ENCODE measurements at places on chromosomes 5 and 9.

DNA sequence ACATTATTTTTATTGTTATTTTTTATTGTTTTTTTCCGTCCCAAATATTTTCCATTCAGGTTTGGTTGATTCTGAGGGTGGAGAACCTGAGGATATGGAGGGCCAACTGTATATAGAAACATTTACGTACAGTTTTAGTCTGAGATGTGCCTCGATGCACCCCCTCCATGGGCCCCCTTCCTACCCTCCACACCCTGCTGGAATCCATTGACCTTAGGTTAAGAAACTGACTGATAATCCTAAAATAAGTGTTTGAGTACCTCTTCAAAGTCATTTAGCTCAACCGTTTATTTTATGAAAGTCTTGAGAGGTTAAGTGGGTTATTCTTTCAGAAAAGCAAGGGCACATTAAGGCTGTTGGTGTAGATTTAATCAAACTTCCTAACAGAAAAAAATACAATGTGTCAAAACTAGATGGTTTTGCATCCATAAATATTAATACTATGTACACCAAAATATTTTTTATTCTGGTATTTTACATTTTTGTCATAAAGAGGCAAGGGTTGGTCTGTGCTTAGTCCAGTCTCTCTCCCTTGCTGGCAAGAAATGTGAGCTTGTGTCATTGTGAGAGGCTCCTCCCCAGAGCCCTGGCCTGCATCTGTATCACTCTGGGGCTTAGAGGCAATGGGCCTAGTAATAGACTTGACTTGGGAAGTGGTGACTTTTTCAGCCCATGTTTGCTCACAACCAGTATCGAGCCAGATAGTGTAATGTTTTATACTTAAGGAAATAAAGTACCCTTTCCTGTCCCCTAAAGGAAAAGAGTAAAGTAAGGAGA lies 15.7 kb downstream of the MTRR start:
- DNase-seq: no peak

- no peak for DNase-seq
Measured at GRCh38 chr9:88537761-88538091, 2.7 kb downstream of the NXNL2 start.

- no peak for DNase-seq
Measured at GRCh38 chr9:100108559-100108958, 9.5 kb downstream of the INVS start.

GRCh38 chr9:130393681-130394071 lies 51.1 kb upstream of the ASS1 start:
- DNase-seq: no peak

DNA sequence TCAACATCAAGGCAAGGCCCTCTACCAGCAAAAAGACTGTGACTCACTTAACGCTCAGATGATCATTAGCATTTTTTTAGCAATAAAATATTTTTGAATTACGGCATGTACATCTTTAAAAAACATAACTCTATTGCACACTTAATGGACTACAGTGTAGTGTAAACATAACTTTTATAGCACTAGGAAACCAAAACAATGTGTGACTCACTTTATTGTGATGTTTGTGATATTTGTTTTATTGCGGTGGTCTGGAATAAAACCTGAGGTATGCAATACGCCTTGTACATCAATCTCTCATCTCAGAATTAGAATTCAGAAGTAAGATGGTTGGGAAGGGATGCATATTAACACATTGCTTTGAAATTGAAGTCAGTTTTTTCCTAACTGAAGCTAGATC lies 106.9 kb upstream of the PTCH1 start:
- DNase-seq: no peak

DNA sequence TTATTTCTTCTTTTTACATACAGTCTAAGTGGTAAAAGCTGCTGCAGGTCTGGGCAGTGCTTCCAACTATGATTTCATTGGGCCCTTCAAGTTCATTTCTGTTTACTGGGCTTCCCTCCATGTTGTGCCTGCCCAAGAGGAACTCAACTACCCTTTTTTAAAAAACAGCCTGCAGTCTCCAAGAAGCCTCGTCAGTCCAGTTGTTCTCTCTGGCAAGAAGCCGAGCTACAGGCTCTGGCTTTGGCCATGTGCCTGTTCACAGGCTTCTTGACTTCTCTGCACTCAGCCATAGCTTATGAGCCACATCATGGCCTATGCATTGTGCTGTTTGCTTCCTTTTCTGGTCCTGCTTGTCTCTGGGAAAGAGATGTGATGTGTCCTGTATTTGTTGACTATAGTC lies 119.7 kb upstream of the PJA2 start:
- DNase-seq: no peak

- DNase-seq: no peak
Measured at GRCh38 chr5:69467442-69468225, 25.0 kb upstream of the OCLN start.

- DNase-seq: no peak
Measured at GRCh38 chr5:153491856-153492255, 1.4 kb downstream of the GRIA1 start.

DNA sequence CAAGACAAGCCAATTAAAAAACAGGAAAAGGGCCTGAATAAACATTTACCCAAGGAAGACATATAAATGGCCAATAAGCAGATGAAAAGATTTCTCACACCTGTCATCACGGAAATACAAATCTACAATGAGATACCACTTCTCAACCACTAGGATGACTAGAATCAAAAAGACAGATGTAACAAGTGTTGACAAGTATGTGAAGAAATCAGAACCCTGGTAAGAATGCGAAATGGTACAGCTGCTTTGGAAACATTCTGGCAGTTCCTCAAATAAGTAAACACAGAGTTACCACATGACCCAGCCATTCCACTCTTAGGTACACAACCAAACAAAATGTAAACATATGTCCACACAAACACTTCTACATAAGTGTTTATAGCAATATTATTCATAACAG lies 32.5 kb downstream of the LEAP2 start:
- DNase-seq: no peak

- DNase-seq: no peak
Measured at GRCh38 chr5:10424124-10424731, 17.5 kb upstream of the ROPN1L start.

DNA sequence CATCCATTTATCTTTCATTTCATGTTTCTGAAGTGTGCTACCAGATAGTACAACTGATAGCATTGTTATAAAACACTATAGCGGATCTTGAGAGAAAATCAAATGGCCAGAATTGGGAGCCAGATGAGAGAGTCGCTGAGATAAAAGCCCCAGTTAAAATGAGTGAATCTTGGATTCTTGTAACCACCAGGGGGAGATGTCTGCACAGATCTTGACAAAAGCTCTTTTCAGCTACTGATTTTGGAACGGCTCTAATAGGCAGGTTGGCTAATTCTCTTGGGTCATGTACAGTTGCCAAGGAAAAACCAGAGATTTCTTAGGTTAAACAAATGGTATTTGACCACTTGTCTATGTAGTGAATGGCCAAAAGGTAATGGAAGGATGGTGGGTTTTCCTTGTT lies 21.7 kb downstream of the F2RL2 start:
- no peak for DNase-seq

- no peak for DNase-seq
Measured at GRCh38 chr9:5452286-5452609, 1.9 kb downstream of the CD274 start.

DNA sequence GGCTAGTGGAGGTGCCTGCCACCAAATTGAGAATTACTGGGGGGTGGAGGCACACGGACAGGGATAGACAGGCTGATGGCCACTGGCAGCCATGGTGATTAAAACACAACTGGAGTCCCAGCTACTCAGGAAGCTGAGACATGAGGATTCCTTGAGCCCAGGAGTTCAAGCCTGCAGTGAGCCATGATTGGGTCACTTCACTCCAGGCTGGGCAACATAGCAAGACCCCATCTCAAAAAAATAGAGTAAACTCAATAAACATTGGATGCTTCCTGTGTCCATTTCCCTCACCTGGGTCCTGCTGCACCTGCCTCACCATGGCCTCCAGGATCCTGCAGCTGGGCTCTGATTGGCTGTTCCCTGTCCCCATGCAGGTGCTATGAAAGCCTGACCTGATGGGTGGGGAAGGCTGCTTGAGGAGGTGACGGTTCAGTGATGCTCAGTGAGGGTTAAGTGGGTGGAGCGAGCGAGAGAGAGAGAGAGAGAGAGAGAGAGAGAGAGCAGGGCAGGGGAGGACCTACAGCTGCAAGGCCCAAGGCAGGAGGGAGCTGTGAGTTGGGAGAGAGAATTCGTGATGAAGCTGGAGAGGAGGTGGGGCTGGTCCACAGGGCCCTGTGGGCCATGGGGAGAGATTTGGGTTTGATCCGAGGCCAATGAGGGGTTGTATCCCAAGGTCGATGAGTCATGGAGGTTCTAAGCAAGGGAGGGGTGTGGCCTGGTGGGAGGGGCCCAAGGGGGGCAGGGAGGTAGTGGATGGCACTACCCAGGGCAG lies 36.7 kb upstream of the FUBP3 start:
- no peak for DNase-seq

- DNase-seq: no peak
Measured at GRCh38 chr5:174482607-174483024, 241.8 kb upstream of the MSX2 start.

GRCh38 chr9:107249665-107250285 lies 33.3 kb upstream of the RAD23B start:
- DNase-seq: no peak

- no peak for DNase-seq
Measured at GRCh38 chr9:99327667-99328066, 105.6 kb downstream of the SEC61B start.

GRCh38 chr9:68798423-68798822 lies 93.4 kb downstream of the PIP5K1B start:
- no peak for DNase-seq

DNA sequence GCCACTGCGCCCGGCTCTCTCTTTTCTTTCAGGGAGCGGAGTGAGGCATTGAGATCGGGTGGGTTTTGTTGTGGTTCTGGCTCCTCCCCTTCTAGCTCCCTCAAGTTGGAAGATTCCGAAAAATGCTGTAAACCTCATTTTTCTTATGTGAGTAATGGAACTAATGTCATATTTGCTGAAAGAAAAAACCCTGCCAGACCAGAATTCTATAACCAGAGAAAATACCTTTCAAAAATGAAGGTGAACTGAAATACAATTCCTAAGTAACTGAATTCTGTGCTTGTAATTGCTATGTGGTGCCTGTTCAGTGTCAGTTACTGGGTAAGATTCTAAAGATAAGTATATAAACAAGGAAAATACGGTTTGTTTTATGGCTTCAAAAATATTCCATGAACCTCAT lies 30.9 kb upstream of the CDK20 start:
- DNase-seq: no peak

- no peak for DNase-seq
Measured at GRCh38 chr5:112604732-112605630, 132.7 kb upstream of the APC start.

DNA sequence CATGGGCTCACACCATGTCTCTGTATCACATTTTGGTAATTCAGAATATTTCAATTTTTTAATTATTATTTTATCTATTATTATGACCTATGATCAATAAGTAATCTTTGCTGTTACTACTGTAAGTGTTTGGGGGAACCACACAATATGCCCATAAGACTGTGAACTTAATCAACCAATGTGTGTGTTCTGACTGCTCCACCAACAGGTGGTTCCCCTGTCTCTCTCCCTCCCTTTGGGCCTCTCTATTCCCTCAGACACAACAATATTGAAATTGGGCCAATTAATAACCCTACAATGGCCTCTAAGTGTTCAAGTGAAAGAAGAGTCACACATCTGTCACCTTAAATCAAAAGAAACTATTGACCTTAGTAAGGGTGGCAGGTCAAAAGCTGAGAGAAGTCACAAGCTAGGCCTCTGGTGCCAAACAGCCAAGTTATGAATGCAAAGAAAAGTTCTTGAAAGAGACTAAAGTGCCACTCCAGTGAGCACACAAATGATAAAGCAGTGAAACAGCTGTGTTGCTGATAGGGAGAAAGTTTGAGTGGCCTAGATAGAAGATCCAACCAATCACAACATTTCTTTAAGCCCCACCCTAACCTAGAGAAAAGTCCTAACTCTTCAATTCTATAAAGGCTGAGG lies 88.7 kb downstream of the DEPDC1B start:
- no peak for DNase-seq

GRCh38 chr5:109911731-109912130 lies 222.0 kb downstream of the MAN2A1 start:
- no peak for DNase-seq

DNA sequence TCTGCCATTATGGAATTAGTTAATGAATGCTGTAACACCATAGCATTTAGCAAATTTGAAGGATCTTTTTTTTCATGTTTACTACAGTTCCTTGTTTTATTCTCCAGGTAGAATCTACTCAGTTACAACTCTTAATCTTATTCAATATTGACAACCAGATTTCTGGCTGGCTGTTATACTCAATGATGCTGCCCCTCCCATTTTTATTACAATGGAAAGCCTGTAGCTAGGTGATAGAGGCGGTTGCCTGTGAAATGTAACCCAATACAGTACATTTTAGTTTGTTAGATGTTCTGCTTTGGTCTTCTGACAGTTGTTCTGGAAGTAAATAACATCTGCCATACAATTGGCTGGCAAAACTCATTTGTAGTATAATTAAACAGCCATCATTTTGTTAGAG lies 294.2 kb downstream of the DMRTA1 start:
- no peak for DNase-seq

GRCh38 chr9:88169700-88170099 lies 31.4 kb upstream of the SPATA31C2 start:
- no peak for DNase-seq

GRCh38 chr5:140215276-140215675 lies 40.3 kb downstream of the CYSTM1 start:
- DNase-seq: no peak

DNA sequence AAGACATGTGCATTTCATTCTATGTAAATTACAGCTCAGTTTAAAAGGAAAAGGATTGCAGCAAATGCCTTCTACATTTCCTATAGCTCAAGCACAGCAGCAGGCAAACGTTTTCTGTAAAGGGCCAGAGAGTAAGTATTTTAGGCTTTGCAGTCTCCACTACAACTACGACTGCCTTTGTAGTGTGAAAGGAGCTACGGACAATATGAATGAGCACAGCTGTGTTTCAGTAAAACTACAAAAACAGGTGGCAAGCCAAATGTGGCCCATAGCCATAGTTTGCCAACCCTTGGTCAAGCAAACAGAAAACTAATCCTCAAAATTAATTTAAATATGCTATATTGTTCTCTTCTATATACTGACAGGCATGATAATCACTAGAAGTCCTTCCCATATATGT lies 7.2 kb downstream of the PTBP3 start:
- no peak for DNase-seq

DNA sequence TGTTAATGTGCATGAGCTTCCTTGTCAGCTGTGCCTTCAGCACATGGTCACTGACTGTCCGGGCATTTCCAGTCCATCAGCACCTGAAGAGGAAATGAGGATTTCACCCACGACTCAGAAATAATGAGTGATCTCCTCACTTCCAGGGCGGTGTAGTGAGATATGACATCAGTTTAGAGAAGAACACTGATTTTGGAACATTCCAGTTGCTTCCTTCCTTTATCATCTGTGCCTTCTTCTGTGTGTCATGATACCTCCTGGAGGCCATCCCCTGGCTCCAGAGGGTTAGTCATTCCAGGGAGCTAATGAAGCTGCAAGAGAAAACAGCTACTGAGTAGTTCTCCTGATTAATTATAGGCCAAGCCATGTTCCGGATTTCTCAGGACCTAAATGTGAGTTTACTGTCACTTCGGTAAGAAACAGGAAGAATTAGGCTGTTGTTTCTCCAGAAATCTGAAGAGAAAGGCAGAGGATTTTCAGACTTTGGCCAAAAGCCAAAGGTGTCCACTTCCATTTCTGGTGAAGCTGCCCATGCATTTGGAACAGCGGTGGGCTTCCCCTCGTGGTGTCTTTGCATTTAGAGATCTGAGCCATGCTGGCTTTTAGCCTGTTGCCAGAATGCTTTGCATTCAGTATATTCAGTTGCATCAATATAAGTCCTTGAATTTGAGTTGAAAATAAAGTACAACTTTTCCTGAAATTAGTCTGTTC lies 161.3 kb upstream of the OTULINL start:
- no peak for DNase-seq

- no peak for DNase-seq
Measured at GRCh38 chr5:137146402-137146890, 352.7 kb downstream of the SPOCK1 start.

Measured in stimulated activated CD4-positive, alpha-beta T cell treated with anti-CD3 and anti-CD28 coated beads, TNF-alpha, amount 100 ng/mL, for 4 hours (primary cell).